Activated T-cell treated with anti-CD3 and anti-CD28 coated beads for 48 hours (primary cell): ENCODE measurements at places on chromosomes 13 and 19.

DNA sequence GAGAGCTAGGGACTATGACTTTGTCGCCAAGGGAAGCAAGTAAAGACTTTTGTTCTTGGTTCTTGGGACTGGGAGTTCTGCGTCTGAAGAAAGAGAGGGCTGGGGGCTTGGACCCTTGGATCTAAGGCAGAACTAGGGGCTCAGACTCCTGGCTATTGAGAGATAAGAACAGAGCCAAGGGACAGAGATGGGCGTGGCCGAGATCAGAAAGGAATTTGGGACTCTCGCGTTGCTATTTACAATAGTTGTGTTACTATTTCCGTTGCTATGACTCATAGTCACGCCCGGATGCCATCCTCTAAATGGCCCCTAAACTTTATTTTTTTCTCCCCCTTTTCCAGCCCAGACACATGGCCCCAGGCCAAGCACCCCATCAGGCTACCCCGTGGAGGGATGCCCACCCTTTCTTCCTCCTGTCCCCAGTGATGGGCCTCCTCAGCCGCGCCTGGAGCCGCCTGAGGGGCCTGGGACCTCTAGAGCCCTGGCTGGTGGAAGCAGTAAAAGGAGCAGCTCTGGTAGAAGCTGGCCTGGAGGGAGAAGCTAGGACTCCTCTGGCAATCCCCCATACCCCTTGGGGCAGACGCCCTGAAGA, 759 bp downstream of the PPP1R15A start:
- DNase-seq, result peak; percentile 62

DNA sequence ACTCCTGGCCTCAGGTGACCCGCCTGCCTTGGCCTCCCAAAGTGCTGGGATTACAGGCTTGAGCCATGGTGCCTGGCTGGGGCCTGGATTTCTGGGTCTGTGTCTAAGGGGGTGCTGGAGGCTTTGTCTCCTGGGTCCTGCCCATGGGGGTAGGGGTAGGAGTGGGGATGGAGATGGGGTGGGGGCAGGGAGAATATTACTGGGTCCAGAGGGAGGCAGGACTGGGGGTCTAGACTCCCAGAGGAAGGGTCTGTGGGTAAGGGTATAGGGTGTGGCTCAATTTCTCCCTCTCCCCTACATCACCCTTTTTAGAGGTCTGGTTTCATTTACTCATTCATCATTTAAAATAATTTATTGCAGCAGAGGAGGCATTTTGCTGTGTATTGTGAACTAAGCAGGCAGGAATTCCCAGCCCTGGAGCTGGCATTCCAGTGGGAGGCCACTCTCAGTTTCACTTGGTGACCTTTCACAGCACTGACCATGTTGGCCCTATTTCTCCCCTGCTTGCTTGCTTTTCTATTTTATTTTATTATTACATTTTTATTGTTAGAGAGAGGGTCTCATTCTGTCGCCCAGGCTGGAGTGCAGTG, 810 bp upstream of the NFKBID start:
- DNase-seq, result no peak

- no peak for DNase-seq
These were observed 32.7 kb downstream of the STK24 start for GRCh38 chr13:98544104-98544710.

DNA sequence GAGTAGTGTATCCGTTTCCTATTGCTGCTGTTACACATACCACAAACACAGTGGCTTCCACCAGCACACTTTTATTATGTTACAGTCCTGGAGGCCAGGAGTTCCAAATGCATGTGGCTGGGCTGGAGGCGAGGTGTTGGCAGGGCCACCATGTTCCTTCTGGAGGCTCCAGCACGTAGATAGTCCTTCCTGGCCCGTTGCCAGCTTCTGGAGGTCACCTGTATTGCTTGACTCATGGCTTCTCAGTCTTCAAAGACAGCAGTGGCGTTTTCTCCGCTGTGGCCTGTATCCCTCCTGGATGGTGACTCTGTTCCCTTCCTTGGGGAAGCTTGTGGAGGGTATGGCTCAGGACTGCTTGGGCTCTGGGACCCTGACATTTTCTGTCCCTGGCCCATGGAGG, 15.2 kb downstream of the ZNF473 start:
- DNase-seq, result no peak

DNA sequence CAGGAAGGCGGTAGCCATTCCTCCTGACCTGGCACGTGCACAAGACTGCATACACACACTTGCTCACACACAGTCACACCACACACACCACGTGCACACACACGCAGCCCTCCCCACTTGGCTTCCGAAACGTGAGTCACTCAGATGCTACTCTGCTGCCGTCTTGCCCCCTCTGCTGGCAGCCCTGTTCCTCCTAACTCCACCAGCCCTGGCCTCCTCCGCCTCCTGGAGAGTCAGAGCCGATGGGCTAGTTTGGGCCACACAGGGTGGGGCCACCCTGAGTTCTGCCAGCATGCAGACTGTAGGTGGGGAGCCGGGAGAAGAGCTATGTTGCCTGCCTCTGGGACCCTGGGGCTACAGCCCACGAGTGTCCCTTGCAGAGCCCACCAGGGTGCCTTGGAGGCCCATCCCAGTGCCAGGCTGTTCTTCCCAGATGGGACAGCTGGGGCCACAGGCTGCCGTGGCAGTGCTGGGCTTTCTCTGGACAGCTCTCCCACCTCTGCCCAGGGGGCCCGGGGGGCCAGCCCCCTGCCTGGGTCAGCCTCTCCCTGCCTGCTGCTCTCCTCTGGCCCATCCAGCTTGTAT, 12.1 kb downstream of the PIN1 start:
- peak; percentile 55 for DNase-seq

DNA sequence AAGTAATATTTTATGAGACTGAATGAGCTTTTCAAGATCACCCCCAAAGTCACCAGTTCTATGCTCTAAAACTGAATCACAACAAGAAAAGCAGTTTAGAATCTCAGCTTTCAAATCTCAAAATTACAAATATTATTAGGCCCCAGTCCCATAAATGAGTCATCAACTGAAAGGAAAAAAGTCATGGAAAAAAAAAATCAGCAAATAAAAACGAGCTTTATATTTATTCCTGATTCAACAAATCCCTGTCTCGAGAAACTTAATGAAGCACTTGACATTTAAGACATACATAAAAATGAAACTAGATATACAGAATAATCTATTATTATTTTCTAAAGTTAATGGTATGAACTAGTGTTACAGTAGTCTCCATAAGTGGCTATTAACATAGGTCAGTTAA, 203.0 kb downstream of the DIAPH3 start:
- no peak for DNase-seq

GRCh38 chr13:34578471-34578870, 363.6 kb upstream of the NBEA start:
- no peak for DNase-seq

DNA sequence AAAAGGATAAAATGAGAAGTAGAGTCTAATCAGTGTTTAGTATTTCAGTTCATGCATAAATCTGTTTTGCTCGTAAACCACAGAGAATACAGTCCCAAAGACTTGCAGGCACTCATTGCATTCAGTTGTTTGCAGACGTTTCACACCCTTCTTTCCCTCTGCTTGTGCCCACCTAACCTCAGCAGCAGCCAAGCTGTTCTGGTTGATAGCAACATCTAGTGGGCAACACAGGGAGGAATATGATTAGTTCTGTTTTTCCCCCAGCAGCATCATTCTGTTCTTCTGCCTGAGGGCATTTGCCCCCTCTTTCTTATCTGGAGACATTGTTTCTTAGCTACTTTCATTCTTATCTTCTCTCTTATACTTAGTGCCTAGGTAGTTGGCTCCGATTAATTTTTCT, 135.6 kb downstream of the PAN3 start:
- no peak for DNase-seq

DNA sequence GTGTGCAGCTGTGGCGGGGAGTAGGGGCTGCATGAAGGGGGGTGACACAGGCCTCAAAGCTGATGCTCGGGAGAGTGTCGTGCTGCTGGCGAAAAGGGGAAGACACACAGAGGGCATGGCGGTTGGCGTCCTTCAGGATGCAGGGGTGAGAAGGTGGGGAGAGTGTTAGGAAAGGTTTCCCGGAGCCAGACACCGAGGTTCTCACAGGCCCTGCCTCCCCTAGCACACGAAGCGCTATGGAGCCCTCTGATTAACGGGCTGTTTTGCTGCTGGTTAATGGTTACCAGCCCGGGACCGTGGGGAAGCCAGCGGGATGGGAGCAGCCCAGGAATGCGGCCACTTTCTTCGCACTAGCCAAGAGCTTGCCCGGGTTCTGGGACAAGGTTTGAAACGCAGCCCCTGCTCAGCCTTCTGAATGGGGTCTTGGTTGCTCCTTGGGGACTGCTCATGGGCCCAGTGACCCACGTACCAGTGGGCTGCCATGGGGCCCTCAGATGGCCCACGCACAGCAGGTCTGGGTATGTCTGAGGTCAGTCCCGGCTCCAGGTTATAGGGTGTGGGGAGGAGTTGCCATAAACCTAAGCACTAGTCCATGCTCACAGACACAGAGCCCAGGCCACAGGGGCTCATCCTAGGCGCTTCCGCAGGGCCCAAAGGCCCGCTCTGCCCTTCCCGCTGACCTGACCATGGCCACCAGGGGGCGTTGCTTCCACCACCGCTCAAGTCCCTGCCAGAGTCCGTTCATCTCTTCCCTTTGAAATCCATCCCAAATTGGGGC, 31.3 kb upstream of the ISYNA1 start:
- DNase-seq, result peak; percentile 49

GRCh38 chr13:30983431-30983830, 51.0 kb downstream of the TEX26 start:
- no peak for DNase-seq

DNA sequence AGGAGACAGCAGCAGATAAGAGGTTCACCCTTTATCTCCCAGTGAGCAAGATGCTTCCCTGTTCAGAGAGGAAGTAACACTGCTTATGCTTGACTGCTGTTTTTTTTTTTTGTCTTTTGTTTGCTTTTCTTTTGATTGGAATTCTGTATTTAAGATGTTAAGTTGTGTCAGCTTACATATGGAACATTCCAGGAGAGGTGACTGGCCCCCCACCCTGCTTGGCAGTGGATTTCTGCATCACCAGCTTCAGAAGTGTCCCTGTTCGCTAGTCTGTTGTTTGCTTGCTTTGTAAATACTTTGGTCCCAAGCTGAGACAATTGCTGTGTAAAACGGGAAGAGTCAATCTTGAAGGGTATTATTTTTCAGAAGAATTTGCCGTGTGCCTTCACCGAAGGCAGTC, 43.0 kb downstream of the IFT88 start:
- DNase-seq, result no peak

GRCh38 chr19:55392820-55393761, 7.4 kb downstream of the RPL28 start:
- no peak for DNase-seq

- peak; percentile 24 for DNase-seq
These were observed 19.6 kb upstream of the B3GNT3 start for GRCh38 chr19:17775245-17775927.

GRCh38 chr19:42312370-42312769, 739 bp upstream of the TMEM145 start:
- DNase-seq, result no peak

DNA sequence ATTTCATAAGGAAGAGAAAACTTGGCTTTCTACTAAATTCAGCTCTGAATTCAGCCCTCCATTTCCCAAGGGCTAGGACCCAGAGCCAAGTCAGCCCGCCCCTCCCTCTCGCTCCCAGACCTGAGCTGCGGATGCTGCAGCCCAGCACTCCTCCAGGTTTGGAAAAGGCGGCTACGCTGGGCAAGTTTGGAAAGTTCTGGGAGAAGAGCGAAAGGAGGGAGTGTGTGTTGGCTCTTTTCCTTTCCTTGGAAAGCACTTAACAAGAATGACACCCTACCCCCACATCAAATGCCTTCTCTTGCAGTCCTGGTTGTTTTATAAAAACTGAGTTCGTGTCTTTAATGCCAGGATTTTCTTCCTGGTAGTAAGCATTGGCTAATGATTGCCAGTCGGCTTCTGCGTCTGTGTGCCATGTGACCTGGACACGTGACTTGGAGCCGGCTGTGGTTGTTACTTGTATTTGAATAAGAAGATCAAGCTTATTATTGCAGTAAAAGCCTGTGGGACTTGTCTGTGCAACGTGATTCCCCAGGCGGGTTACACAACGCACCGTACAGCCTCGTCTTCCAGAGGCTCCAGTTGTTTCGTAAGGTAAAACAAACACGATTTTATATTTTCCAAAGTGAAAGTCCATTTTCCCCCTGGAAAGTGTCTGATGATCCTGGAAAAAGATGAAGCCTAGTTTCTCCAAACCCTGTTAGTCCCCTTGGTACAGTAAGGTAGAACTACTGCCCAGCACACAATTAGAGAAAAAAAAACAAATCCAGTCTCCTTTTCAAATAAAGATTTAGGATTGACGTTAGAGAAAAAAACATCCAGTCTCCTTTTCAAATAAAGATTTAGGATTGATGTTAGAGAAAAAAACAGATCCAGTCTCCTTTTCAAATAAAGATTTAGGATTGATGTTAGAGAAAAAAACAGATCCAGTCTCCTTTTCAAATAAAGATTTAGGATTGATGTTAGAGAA, 26.8 kb upstream of the UBE2L5 start:
- DNase-seq, result peak; percentile 40

DNA sequence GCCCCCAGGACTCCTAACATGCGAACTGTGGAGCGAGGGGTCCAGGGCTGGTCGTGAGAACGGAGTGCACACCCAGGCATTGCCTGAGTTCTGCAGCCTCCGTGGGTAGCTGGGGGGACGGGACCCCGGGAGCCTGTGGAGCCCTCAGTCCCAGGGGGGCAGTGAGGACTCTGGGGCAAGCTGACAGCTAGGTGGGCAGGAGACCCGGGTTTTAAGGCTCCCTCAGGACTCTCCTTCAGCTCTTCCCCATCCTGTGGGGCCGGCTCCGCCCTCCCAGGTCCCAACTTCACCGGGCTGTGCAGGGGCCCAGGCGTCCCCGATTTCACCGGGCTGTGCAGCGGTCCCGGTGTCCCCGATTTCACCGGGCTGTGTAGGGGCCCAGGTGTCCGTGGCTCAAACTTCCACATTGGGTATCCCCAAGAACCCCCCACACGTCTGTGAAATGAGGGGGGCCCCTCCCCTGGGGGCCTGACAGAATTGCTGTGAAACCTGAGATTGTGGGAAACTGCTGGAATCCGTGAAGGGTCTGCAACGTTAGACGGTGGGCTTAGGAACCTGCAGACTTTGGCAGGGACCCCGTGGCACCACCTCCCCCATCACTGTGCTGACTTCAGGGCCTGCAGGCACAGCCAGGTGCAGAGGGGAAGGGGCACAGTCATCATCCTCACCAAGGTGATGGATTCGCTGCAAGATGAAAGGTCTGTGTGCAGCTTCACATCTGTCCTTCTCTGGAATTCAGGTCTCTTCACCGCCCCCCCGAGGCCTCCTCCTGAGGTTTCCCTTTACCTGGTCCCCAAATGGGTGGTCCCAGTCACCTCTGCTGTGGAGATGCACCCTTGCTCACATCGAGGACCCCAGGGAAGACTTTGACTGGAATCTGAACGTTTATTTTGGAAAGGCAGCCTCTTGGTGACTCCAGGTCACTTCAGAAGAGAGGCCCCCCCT, 73.2 kb upstream of the MCF2L start:
- no peak for DNase-seq
